HL-60 (cell line): ENCODE measurements at places on chromosomes 3 and 15.

- no peak for DNase-seq
Measured at GRCh38 chr3:78825858-78826215, 942.0 kb downstream of the ROBO1 start.

GRCh38 chr15:29698030-29698701 is 124.1 kb downstream of the TJP1 start:
- no peak for DNase-seq

DNA sequence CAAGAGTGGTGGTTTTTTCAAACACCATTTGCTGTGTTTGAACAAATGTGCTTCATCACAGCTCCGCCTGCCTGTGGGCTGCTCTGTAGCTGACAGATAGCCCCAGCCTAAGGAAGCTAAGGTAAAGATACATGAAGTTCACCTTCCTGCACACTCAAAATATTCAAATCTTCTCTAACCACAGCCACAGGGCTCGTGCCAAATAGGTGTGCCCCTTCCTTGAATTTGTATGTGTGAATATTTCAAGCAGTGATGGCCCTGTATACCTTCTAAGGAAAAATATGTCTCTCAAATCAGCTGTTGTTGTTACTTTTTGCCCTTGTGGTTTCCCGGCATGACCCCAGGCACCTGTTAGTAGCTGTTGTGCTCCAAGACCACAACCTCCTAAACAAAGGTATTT is 92.8 kb downstream of the CCNL1 start:
- DNase-seq, result no peak

GRCh38 chr3:14300721-14301399 is 101.5 kb upstream of the SLC6A6 start:
- no peak for DNase-seq

DNA sequence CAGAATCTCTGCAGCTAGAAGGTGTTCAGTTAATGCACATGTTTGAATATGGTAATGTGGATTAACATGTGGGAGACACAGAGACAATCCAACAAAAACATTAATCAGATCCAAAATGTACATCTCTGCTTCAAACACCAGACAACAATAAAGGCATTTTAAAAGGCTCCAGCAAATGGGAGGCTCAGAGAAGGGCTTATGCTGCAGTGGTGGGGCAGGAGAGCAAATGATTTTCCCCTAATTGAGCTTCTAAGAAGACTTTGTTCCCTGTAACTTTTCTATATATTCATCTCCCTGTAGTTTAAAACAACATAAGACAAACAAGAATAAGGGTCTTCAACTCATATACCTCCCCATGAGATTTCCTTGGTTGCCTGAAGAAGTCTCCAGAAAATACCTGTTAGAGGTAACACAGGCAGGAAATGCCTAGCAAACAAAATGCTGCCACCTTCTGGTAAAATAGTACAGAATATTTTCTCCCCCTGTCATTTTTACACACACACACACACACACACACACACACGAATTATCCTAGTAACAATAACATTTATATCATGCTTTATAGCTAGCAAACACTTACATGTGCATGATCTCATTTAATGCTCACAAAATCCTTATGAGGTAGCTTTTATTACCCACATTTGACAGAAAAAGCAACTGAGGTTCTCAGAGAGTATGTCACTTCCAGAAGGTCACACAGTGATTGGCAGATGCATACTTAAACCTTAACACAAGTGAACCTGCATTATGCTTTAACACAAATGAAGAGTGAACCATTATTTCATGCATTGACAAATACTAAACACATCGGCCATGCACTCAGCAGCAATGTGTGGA is 123.4 kb upstream of the MB21D2 start:
- peak; percentile 7 for DNase-seq
